ENCODE measurements at places on chromosomes 12 and 14.
A peak's percentile ranks its signal among the peaks of the same experiment; 100 is the strongest.

DNA sequence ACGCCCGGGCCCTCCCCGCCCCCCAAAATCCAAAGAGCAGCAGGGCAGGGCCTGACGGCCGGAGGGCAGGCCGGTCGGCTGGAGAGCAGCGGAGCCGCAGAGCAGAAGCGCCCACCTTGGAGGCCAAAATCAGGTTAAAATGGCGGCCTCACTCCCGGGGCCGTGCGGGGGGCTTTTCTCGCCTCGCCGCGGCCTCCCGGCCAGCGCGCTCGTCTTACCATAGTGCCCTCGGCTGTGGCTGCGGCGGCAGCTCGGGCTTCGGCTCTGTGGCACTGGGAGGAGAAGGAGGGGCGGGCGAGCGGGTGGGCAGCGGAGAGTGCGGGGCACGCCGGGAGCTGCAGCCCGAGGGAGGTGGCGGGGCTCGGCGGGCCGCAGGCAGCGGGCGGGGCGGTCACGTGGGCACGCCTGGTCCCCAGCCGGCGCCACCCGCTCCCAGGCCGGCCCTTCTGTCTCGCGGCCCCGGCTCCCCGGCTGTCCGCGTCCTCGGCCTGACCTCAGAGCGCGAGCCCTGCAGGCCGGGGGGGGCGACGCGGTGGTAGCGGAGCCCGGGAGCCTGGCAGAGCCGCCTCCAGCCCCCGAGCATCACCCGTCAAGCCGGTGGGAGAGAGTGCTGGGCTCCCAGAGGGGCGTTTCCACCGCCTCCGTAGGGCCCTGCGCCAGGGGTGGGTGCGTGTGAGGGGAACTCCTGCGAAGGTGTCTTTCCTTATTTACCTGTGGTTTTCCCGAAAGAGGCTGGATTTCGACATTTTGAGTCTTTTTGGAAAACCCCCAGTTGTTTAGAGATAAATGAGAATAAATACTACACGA, at the start of gene CFL2:
Gene CFL2, minus strand, starts transcription at position 274 of the 807 bp plus-strand sequence. Its CDS starts 53 bp downstream, at position 221.
- peak; percentile 59 for DNase-seq

GRCh38 chr12:132445884-132446632, 43.9 kb upstream of the FBRSL1 start:
- no peak for DNase-seq

- DNase-seq = peak; percentile 64
Observed at GRCh38 chr14:75654127-75654732, 6.4 kb downstream of the ERG28 start.

- DNase-seq = no peak
Observed at GRCh38 chr14:76962303-76962660, 66.2 kb downstream of the IRF2BPL start.

DNA sequence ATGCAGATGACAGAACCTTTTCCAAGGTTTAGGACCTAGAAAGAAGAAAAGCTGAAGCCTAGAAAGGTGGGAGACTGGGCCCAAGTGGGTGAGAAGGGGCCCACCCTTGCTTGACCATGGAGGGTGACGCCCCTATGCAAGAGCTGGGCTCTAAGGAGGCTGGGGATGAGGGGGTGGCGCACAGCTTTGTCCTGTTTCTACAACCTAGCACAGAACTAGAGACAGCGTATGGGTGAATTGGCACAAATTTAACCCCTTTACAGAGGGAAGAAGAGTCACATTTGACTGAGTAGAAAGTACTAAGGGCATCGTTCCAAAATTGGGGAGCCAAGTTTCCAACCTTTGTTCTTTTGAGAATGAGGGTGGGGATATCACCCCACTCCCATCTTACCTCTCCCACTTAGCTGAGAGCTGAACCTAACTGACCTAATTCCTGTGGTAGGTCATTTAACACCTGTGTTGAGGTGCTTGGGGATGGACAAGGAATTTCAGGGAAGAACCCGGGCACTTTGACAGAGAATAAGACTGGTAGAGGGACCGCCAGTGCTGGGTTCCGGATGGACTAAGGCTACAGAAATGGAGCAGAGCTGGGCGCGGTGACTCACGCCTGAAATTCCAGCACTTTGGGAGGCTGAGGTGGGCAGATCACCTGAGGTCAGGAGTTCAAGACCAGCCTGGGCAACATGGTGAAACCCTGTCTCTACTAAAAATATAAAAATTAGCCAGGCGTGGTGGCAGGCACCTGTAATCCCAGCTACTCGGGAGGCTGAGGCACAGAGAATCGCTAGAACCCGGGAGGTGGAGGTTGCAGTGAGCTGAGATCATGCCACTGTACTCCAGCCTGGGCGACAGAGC, 5.2 kb downstream of the NFKBIA start:
- DNase-seq = no peak
